Activated naive CD4-positive, alpha-beta T cell treated with anti-CD3 and anti-CD28 coated beads for 36 hours (primary cell): ENCODE measurements at places on chromosomes 12 and 14.

DNA sequence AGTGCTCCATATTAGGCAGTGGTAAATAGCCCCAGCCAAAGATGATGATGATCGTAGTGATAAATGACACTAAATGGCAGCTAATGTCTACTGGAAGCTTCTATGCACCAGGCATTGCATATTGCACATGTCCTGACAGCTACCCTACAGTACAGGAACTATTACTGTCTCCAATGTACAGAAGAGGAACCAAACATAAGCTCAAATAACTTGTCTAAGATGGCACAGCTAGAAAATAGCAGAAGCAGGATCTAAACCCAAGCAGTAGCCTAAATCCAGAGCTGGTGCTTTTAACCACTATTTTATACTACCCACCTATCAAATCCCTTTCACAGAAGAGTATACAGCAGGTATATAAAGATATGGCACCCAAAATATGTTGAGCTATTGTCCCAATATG lies 28.9 kb downstream of the ESR2 start:
- DNase-seq: no peak

DNA sequence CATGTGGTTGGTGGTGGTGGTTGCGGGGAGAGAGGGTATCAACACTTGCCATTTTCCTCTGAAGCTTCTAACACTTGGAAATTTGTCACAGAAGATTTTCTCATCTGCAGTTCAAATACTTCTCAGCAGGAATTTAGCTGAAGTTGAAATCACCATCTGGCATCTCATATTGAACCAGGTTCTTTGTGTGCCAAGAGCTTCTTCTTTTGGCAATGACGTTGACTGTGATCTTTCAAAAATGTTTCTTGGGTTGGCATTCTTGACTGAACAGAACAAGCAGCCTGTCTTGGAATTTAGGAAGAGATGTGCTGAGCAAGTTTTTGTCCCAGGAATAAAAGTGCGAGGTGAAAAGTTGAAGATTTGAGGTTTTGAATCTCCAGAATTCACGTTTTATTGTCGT lies 8.7 kb upstream of the NIN start:
- no peak for DNase-seq

DNA sequence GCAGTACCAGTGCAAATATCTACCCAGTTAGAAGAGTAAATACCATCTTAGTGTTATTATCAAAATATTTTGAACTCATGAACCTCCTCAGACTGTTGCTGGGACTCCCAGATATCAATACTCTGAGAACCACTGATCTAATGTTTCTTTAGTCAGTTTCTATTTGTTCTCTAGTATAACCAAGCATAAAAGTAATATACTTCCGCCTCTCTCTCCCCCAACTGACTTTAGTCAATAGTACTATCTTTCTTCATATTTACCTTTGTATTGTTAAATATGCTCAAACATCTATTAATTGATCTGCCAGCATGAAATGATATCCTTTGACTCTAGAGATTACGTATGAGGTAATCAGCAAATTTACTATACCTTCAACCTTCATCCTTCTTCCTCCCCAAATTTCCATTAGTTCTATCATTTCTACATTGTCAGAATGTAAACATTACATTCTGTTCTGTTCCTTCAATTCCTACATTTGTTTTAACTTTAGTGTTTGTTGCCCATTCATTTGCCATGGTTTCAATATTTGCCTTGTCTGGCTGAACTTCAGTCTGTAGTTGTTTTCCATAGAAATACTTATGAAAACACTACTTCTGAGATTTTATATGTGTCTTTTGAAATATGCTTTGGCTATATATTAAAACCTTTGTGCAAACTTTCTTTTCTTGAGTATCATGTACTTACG lies 192.5 kb upstream of the PDE3A start:
- DNase-seq: no peak

DNA sequence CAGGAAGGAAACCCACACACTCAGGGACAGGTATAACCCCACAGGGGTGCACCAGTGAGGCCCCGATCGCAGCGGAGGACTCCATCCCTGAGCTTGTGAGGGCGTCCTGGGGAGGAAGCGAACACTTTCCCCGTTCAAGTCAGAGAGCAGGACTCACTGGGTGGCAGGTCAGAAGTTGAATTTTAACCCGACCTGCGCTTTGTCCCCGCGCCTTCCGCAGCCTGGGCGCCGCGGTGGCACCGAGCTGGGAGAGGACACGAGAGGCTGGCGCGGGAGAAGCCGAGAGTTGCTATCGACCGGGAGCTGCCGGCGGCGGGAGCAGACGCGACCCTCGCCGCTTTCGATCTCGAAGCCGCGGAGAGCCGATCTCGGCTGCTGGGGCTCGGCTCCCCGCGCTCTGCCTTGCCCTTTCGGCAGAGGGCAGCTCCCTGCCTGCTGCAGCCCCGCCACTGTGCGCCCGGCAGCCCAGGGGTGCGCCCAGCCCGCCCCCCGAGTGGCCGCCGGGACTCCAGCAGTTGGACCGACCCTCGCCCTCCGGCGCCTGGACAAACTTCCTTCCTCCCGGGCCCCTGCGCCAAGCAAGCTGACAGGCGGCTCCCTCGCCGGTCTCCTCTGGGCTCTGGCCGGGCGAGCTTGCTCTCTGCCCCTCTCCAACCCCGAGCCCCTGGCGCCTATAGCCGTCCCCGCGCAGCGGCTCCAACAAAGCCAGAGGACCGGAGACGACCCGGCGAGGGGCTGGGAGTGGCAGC lies 918 bp downstream of the LIN7A start:
- DNase-seq: no peak

- no peak for DNase-seq
These were observed 9.7 kb downstream of the GLTP start for GRCh38 chr12:109870648-109871047.

GRCh38 chr12:88362439-88362838 lies 217.8 kb downstream of the KITLG start:
- no peak for DNase-seq

DNA sequence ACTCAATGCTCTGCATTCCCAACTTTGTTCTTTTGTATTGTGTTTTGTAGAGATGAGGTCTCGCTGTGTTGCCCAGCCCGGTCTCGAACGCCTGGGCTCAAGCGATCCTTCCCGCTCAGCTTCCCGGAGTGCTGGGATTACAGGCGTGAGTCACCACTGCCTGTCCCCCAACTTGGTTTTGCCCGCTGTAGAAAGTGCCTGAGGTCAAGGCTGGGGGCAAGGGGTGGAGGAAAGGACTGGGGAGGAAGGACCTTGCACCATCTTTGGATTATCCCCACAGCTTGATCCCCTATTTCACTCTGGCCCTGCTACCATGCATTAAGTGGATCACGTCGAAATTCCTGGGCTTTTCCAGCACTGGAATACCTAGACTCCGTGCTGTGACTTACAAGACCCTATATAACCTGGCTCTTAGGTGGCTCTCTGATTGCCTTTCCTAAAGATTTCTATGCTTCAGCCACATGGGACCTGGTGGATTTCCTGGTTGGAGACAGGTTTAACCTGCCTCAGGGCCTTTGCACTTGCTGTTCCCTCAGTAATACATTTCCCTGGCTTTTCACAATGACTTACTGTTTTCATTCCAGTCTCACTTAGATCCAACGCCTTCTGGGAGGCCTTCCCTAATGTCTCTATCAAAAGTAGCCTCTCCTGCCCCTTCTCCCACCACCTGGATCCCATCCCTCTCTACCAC lies 608 bp upstream of the PIANP start:
- DNase-seq: no peak

- no peak for DNase-seq
These were observed 246.7 kb upstream of the FKBP4 start for GRCh38 chr12:2548081-2548480.

GRCh38 chr14:44712024-44712815 lies 205.1 kb upstream of the FSCB start:
- no peak for DNase-seq

DNA sequence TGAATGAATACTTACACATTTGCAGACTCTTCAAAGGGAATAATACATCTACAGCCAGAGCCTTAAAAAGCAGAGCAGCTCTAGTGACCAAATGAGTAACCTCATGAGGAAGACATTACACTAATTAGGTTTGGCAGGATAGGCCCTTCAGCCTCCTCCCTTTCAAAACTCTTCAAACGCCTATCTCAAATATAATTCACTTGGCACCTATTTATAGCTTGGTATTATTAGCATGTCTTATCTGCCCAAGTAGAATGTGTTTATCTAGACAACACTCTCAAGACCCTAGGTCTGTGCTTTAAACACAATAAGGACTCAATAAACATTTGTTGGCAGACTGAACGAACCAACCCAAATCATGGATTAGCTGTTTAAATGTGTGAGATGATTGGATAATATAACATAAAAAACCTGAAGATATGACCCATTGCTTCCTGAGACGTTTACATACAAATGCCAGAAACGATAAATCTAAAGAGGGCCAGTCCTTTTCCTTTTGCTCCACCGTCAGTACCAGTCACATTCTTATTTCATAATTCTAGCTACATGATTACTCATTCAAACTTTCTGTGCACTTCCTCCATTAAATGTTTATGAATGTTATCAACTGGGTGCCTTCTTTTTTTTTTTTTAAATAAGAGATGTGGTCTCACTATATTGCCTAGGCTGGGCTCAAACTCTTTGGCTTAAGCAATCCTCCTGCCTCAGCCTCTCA lies 123.3 kb downstream of the CEP83 start:
- no peak for DNase-seq

DNA sequence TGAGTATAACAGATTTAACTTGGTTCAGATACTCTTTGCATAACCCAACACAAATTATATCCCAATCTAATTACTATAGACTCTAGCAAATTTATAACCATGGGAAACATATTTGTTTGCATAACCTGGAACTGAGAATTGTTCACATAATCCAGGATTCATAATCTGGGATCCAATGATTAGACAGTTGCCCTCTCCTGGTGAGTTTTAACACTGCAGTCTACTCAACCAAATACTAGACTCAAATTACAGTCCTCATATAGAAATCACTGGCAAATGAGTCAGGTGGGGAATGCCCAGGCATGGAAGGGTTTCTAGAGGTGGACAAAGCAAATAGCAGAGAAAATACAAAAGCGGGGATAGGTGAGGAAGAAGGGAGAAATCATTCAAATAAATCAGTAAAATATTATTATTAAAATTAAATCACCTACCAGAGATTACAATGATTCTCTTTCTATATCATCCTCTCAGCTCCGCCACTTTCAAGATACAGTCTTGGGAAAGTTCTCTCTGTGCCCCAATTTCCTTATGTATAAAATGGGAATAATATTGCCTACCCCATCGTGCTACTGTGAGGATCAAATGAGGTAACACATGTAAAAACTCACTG lies 9.4 kb downstream of the GCH1 start:
- peak; percentile 63 for DNase-seq
